ENCODE measurements at places on chromosomes 12 and 14.

- no peak for DNase-seq
These were observed 118.3 kb downstream of the VRK1 start for GRCh38 chr14:96915478-96915877.

- no peak for DNase-seq
These were observed 1037.8 kb downstream of the TMEM121 start for GRCh38 chr14:106564058-106564643.

DNA sequence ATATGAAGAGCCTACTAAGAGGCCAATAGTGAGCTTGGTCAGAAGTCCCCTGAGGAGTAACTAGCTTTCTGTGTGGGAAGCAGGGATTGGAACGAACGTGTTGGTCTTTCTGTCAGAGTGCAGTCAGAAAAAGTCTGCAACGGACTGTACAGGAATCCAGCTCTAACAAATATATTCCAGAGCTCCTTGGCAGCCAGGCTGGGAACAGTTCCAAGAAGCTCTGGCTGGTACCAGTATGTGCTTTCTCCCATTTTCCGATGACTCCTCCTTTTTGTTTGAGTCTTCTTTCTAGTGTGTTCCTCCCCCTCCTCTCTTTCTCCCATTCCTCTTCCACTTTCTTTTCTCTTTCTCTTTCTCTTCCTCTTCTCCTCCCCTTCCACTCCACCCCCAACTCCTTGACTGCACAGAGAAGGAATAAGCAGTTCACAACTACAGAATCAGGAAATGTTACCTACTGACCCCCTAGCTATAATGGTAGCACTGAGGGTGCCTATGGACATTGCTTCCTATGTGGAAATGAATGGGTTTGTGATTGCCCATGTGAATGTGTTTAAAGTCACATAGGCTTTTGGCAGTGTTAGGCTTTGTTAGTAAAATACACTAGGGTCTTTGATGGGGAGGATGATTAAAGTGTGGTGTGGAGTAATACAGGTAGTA lies 59.9 kb downstream of the TTLL5 start:
- DNase-seq, result no peak

DNA sequence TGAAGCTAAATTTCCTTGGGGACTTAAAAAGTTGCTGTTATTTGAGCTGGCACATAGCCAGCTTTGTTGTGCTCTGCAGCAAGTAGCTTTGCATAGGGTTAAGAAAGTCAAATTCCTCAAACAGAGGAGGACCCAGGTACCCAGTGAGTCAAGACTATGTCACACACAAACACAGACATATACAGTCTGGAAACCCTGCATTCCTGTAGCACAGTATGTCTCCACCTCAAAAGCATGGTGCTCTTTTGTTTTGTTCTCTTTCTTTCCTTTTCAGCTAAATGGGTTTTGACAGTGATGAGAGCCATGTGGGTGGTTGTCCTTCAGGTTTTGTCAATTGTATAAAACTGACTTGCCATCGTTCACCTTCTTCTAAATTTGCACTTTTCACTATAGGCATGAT lies 179.6 kb upstream of the DIO2 start:
- DNase-seq, result peak; percentile 92
